ENCODE measurements at places on chromosomes 2 and 18.
A peak's percentile ranks its signal among the peaks of the same experiment; 100 is the strongest.

DNA sequence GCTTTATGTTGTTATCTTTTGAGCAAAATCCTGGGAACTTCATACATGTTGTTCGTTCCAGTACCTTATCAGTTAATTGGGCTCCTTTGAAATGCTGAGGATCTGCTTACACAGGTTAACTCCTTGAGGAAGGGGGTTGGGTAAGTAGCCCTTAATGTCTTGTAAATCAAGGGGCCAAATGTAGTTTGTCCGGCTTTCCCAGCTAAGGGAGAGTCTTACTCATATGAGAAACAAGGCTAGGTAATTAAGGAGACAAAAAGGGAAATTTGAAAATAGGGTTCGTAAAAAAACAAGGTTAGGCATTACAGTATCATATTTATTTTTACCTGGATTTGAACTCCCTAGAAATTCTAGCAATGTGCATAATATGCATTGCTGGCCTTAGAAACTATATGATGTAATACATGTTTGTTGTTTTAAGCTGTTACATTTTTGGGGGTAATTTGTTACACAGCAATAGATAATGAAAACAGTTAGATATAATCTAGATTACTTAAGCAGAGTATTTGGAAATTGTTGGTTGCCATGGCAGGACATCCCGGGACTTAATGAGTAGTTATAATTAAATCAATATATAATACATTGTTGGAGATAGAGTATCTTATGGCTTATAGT is 30.9 kb upstream of the RNF149 start:
- H3K27me3 ChIP-seq, result no peaks in the 10 kb centered on the region
- H3K36me3 ChIP-seq, result no peaks in the 10 kb centered on the region
- H3K4me1 ChIP-seq, result peaks cover 19% of the 10 kb centered on the region
- H3K27ac ChIP-seq, result no peak overlapping the region
- DNase-seq, result no peak

GRCh38 chr2:237427769-237428506 is 14.0 kb upstream of the COL6A3 start:
- no peak overlapping the region for H3K27ac ChIP-seq
- no peaks in the 10 kb centered on the region for H3K27me3 ChIP-seq
- peak overlapping the region; percentile 11 for H3K4me3 ChIP-seq
- H3K36me3 ChIP-seq, result no peaks in the 10 kb centered on the region
- DNase-seq, result no peak

DNA sequence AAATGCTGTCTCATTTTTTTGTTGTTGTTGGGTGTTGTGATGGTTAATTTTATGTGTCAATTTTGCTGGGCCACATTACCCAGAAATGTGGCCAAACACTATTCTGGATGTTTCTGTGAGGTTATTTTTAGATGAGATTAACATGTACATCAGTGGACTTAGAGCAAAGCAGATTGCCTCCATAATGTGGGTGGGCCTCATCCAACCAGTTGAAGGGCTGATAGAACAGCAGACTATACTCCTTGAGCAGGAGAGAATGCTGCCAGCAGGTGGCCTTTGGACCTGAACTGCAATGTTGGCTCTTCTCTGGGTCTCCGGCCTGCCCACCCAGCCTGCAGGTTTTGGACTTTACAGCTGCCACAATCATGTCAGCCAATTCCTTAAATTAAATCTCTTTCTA is 169.0 kb downstream of the FTCDNL1 start:
- no peaks in the 10 kb centered on the region for H3K27me3 ChIP-seq
- H3K4me1 ChIP-seq, result peaks cover 7% of the 10 kb centered on the region
- no peak overlapping the region for H3K4me3 ChIP-seq
- H3K36me3 ChIP-seq, result no peaks in the 10 kb centered on the region

DNA sequence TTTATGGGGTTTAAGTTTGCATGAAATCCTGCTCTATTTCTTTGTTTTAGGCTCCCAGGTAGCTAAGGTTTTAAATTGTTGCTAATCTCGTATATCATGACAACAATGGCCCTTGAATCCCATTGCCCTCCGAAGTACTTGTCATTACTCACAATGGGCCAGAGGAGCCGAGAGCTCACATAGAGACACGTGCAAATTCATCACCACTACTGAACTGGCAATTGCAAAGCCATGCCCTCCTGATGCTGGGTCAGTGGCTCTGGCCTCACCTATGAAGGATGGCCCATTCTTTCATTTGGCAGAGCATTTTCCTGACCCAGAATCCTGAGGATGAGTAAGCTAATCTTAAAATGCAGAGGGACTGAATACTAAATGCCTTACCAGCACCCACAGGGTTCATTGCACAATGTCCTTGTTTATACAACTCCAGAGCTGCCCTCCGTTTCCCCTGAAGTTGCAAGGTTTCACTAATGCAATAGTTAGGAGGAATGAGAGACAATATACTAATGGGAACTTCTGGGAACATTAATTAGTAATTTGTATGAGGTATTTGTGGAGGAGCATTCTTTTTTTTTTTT is 71.6 kb upstream of the GAREM1 start:
- H3K36me3 ChIP-seq, result no peaks in the 10 kb centered on the region
- H3K27ac ChIP-seq, result no peak overlapping the region
- H3K4me3 ChIP-seq, result no peak overlapping the region
- H3K4me1 ChIP-seq, result no peaks in the 10 kb centered on the region
